Gastrocnemius medialis (tissue), 4 donors: ENCODE measurements at places on chromosomes 1 and 21.

- DNase-seq, result no peak
Observed at GRCh38 chr1:230127105-230128054, 60.3 kb downstream of the GALNT2 start.

- no peak for DNase-seq
Observed at GRCh38 chr1:207988326-207989165, 77.6 kb upstream of the CD34 start.

- DNase-seq, result no peak
Observed at GRCh38 chr1:2935751-2936390, 85.4 kb upstream of the ACTRT2 start.

DNA sequence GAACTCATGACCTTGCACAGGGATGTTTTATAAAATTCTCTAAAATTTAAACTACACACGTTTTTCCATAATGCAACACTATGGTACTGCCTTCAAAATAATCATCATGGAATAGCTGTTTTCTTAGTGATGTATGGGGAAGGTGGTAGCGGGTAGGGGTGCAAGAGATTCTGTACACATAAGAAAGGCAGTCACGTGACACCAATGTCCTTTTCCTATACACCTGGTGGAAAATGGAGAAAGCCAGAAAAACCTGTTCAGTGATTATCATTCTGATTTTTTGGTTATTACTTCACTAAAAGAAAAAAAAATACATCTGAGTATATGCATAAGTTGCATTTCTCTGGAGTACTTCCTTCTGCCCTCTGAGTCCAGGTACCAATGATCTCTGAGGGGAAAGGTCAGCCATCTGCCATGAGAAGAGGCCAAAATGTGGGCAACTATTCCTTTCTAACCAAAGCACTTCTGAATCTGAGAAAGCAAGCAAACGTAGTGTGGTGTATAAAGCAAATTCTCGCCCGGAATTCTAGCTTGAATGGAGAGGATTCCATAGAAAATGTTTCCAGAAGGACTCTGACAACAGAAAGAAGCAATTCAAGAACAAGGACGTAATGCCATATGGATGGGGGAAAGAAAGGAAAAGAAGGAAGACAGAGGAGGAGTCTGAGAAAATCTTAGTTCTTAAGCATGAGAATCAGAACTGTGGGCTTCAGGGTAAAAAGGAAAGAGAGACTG, 137.3 kb downstream of the RERE start:
- DNase-seq, result no peak

GRCh38 chr1:170668209-170669106, 4.5 kb downstream of the PRRX1 start:
- DNase-seq, result no peak
